ENCODE measurements at places on chromosomes 12 and 14.
A peak's percentile ranks its signal among the peaks of the same experiment; 100 is the strongest.

GRCh38 chr12:15962760-15963159, 51.6 kb downstream of the DERA start:
- no peak for DNase-seq

DNA sequence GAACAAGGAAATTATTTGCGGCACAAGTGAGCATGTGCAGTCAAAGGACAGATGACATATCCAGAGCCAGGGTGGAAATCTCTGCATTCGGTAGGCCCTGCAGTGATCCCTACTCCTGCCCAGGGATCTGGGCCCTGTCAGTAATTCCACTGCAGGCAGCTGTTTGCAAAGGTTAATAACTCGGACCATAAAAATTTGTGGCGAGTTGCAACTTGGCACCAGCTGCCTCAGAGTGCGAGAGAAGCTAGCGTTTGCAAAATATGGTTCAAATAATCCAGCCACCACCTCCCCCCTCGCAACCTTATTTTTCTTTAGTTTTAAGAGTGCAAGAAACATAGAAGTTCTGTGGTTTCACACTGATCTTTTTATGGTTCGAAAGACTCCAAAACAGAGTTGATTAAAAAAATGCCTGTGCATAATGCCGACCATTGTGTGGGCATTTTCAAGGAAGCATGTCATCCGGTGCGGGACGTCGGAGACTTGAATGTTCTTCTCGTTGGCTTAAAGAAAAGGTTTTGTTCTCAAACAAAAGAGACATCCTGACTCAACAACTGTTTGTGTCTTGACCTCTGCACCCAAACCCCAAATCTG, 224.5 kb downstream of the BCL11B start:
- no peak for DNase-seq

DNA sequence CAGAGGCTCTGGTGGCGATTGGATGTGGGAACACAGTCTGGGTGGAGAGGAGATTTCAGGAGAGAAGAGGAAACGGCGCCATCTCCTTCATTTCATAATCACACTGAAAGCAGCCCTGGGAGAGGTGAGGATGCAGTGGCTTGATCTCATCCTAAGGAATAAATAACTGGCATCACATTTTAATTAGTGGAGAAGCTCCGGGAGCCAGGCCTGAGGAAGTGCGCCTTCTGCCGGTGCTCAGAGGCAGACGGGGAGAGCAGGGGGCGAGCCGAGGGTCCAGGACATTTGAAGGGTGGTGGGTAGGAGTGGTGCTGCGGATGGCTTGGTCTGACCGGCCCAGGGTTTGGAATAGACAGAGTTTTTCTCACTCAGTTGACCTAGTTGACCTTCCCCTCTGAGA, 265.0 kb downstream of the CACNA1C start:
- DNase-seq = no peak

DNA sequence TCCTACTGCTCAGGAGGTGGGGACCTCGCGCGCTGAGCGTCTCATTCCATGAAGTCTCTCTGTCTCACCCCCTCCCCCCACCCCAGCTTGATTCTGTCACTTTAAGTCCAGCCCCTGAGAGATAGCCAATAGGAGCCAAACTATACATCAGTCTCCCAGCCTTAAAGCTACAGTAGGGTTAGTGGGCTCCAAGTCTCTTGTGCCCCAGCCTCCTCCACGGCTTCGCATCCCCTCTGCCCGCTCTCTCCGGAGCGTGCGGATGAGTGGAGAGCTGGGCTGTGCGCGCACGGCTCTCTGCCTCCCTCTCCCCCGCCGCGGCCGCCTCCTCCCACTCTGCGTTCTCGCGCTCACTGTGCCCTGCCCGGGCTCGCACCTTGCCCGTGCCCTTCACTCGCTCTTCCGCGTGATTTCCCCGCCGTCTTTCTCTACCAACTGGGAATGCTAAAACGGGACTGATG, at the start of gene ESRRB:
Gene ESRRB (plus strand): TSS at position 191 of the 458 bp plus-strand sequence. CDS start 265 bp downstream, at position 456.
- DNase-seq = peak; percentile 32

Measured in NCI-H510A (cell line).